ENCODE measurements at places on chromosomes 2 and 18. TPM values are rescaled to one million over a fixed set of nuclear protein-coding genes. Genes with fewer than 3 reads are reported as not detected.

DNA sequence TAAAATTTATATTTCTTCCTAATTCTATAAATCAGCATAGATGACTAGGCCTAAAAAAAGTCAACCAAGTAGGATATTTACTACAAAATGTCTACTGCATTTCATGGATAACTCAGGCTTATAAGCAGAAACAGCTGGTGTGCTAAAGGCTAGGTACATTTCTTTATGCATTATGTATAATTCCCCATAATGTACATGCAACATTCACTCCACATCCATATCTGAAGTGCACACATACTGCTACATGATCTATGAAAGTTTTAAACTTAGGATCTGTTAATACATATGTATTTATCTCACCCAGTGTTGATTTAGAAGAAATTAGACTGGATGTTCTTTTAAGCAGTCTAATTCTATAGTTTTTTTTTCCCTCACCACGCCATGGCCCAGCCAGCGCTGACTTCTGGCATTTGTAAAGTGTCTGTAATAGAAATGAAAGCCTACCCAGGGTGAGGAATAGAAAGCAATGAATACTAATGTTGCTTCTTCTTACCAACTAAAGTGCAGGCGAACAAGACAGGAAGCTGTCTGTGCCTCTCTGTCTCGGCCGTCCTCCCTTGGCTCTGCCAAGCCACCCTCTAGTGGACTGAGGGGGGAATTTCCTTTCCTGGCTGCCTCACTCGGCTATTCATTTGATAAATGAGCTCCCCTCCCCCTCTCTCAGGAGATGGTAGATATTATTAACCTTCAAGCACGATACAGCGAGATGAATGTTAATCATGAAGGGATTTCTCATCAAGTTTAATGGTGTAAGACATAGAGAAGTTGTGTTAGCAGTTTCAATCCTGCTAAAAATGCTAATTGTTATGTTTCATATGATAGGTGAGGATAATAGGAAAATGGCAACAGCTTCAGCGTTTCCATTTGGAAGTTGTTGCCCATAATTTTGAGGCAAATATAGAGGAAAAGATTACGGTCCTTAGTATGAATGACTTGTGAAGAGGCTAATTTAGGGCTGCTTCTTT is 384.5 kb downstream of the MTX2 start:
- peak; percentile 50 for DNase-seq

- no peak for DNase-seq
Observed at GRCh38 chr2:1081451-1082225, 131.0 kb downstream of the SNTG2 start.

DNA sequence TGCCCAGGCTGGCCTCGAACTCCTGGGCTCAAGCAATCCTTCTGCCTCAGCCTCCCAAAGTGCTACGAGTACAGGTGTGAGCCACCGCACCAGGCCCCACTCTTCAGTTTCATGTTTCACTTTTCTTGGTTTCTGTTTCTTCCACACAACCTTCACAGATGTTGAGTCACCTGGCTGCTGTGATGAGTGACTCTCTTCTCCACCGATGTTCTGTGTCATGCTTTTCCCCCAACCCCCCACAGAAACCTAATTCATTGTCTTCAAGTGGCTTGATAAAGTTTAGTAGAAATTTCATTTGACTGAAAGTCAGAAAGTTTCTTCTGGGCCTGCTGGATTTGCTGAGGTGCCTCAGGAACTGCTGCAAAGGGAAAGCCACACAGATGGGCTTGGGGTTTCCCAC is 78.5 kb downstream of the SPHKAP start:
- no peak for DNase-seq

GRCh38 chr2:54678719-54679118 is 44.7 kb upstream of the EML6 start:
- DNase-seq = no peak

DNA sequence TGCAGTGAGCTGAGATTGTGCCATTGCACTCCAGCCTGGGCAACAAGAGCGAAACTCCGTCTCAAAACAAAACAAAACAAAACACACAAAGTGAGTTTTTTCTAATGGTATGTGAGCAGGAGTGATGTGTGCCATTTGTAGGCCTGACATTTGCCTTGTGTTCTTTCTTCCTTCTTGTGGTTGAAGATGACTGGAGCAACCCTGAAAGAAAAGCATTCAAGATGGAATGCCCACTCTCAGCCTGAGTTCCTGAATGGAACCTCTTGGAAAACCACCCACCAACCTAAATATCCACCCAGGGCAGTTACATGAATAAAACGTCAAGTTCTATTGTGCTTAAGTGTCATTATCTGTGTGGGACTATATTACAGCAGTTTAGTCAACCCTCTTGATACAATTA is 26.5 kb downstream of the PGAP1 start:
- DNase-seq = no peak

DNA sequence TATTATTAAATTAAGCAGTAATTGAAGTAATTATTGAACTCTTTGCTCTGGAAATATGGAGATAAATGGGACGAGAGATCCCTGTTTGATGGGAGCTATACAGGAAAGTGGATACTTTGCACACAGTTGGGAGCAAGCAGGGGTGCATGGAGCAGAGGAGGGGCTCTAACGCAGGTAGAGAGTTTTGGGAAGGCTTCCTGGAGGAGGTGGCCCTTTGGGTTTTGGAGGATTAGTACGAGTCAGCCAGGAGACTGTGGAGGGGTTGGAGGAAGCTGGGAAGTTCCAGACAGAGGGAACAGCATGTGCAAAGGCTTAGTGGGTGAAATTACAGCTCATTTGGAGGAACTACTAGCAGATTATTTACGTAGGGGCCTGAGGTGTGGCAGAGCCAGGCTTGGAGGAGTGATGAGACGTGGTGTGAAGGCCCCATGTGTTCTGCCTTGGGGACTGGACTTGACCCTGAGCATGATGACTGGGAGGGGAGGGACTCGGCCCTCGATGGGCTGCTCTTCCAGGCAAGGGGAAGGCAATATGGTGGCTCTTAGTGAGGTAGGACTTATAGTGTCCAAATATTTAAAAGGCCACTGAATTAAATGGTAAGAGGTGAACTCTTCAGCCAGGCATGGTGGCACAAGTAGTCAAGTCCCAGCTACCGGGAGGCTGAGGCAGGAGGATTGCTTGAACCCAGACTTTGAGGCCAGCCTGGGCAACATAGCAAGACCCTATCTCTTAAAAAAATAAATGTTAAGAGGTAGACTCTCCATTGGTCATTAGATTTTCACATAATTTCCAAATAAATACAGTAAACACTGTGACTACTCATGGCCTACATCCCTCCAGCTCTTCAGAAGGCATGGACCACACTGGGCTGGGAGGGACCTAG is 30.2 kb downstream of the GREB1 start:
- no peak for DNase-seq

The ZNG1B gene
- total RNA-seq = 30.3 TPM

- DNase-seq = no peak
Observed at GRCh38 chr18:47244086-47244485, 7.4 kb downstream of the SKOR2 start.

DNA sequence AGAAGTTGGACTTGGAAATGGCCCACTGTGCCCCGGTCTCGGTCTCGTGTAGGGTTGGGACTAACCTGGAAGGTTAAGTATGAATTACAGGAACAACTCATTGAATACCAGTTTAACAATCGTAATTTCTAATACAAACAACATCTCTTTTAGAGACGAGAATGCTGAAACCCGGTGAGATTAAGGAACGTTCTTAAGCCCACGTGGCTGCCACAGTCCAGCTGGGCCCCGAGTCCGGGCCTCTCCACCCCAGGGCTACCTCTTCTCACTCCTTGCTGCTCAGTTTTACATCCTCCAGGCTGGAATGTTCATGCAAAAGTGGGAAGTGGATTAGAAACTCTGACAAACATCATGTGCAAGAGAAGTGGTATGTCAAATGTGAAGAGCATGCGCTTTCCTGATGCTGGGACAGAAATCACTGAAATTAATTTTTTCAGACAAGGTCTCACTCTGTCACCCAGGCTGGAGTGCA is 29.4 kb downstream of the NGEF start:
- DNase-seq = no peak

The PRSS56 gene
- total RNA-seq = not detected

Measured in HFFc6 (cell line).